ENCODE measurements at places on chromosomes 16 and 17.

- peak; percentile 55 for DNase-seq
Observed at GRCh38 chr17:42138749-42139492, 15.9 kb downstream of the RAB5C start.

DNA sequence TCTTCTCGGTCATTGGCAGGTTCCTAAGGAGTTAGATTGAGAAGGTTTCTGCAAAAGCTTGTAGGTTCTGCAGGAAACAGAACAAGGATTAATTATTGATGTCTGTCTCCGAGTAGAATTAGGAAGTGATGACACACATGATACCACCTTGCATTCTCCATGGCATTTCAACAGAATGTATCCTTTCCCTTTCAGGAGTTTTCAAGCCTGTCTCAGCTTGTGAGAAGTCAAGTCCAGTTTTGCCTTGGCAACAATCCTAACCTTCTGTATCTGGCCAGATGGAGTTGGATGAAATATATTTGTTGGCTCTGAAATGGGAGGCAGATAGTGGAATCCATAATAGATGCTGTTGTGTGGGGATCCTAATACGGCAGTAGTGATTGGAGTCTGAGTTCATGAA lies 235.5 kb downstream of the SHISA9 start:
- no peak for DNase-seq

GRCh38 chr16:27768651-27769272 lies 218.8 kb downstream of the KATNIP start:
- DNase-seq, result peak; percentile 38

GRCh38 chr17:82400830-82401229 lies 17.3 kb upstream of the HEXD start:
- DNase-seq, result peak; percentile 61

DNA sequence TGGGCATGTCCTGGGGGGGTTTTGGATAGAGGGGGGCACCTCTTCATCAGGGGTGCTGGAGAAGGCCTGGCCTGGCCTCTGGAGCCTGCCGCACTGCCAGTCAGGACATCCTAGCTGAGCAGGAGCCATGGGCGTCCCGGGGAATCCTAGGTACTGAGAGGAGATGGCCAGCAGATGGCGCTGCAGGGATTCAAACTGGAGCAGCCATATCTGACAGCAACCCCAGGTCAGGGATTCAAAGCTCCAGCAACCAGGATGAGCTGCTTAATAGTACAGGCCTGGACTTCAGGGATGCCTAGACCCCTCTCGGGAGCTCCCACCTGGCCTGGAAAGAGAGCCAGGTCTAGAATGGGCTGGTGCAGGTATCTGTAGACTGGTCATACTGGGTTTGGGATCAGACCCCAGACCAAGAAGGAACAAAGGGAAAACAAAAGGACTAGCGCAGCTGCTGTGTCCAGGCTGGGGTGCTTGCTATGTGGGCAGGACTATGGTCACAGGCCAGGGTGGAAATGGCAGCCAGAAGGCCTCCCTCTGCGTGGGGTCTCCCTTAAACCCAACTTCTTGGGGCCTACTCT lies 306.9 kb upstream of the RBFOX1 start:
- DNase-seq, result peak; percentile 69

Data from muscle of leg (tissue), 16 donors.